CD4-positive, alpha-beta T cell (primary cell): ENCODE measurements at places on chromosomes 11 and 22.

- DNase-seq: no peak
Observed at GRCh38 chr22:17712441-17712840, 61.8 kb downstream of the BID start.

GRCh38 chr11:6099577-6099976 lies 7.9 kb upstream of the OR56B4 start:
- no peak for DNase-seq

DNA sequence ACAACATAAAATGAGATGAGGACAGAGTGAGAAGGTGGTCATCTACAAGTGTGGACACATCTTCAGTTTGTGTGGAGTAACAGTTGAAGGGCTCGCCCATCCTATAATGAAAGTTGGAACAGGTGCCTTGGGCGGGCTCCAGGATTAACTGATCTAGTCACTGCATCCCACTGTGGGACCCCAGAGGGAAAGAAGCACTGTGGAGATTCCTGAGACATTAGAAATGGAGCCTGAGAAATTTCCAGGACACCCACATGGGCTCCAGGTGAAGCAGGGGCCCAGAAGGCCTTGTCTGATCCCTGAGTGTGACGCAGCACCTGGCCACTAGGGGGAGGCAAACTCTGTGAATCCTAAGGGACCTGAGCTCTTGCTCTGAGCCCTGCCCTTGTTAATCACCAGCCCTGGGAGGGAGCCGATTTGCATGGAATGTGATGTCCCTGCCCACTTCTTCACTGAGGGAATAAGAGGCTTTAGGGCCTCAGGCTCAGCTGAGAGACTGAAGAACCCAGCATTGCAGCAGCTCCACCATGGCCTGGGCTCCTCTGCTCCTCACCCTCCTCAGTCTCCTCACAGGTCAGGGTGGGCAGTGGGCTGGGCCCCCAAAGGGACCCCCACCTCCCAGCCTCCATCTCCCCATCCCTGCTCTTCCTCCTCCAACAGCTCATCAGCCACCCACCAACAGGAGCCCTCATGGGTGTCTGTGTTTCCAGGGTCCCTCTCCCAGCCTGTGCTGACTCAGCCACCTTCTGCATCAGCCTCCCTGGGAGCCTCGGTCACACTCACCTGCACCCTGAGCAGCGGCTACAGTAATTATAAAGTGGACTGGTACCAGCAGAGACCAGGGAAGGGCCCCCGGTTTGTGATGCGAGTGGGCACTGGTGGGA lies 98.4 kb downstream of the VPREB1 start:
- DNase-seq: peak; percentile 59

GRCh38 chr11:118744046-118744445 lies 46.9 kb downstream of the DDX6 start:
- DNase-seq: no peak

DNA sequence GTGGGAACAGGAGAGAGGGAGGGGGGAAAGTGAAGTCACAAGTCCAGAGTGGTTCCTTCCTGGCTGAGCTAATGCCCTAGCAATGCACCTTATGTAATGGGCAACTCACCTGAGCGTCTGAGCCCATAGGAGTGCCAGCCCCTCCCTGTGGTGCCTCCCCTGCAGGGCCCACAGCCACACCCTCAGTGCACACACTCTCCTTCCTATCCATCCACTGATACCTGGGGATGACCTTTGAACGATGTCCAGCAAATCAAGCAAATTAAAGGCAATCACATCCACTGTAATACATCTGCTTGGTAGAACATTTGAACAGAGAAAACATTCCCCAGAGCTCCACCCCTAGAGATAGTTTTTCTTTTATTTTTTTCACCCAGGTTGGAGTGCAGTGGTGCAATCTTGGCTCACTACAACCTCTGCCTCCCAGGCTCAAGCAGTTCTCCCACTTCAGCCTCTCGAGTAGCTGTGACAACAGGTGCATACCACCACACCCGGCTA lies 19.6 kb upstream of the MICAL2 start:
- DNase-seq: no peak

DNA sequence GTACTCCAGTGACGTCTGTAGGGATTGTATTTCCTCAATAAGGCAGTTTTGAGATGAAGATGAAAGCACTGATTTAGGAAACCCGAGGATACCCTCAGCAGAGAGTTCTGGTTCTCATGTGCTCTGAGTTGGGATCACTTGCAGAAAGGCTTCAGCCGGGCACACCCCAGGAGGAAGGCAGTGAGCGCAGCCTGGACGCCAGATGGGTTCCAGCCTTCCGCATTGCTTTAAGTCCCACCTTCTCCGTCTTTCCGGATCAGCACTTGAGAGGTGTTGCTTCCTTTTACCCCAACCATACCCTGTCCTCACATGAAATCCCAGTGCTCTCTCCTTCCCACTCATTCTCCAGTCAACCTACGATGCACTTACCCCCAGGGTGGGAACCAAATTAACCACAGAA lies 239.5 kb upstream of the CADM1 start:
- DNase-seq: no peak

DNA sequence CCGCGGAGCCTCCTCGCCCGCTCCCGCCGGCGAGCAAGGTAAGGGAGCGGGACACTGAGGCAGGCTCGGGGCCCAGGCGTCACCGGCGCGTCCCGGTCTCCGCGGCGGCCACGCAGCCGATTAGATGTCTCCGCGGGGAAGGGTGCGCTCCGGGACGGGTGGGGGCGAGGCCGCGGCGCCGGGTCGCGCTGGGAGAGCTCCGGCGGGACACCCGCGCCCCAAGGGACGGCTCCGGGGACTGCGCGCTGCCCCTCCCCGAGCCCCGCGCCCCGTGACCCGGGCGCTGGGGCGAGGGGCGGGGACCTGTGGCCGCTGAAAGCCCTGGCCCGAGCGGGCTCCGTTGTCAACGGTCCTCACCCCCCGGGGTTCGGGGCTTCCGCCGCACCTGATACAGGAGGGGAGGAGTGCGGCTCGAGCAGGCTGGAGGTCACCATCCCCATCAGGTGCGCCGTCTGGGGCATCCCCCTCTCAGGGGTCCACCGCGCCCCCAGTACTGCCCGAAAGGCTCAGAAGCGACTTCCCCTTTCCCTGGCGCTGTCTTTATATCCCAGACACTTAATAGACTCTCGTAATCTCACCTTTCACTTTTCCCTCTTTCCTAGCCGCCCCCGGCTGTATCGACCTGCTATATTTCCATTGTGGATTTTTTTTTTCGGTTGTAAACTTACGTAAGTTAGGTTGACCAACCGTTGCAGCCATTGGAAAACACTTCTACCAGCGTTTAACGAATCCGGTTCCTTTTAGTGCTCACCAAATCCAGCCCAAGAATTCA lies 573 bp downstream of the PPFIA1 start:
- peak; percentile 44 for DNase-seq

DNA sequence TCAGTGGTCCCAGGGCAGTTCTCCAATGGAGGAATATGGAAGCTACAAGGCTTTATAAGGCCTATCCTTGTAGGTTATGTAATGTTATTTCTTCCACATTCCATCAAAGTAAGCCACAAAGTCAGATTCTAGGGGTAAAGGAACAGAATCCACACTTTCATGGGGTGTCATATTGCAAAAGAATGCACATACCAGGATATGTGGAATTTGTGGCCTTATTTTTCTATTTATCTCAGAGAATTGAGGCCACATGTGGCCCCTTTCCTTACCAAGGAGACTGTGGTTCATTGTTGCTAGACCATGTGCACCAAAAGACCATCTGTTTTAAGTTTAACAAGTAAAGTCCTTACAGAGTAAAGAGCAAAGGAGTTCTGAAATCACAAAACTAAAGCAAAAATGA lies 12.9 kb downstream of the LRRC4C start:
- no peak for DNase-seq

- no peak for DNase-seq
Observed at GRCh38 chr11:60710482-60710881, 11.1 kb downstream of the MS4A8 start.

GRCh38 chr22:28013611-28014010 lies 94.6 kb upstream of the PITPNB start:
- DNase-seq: no peak

- no peak for DNase-seq
Observed at GRCh38 chr22:40472579-40472978, 102.2 kb downstream of the SGSM3 start.

DNA sequence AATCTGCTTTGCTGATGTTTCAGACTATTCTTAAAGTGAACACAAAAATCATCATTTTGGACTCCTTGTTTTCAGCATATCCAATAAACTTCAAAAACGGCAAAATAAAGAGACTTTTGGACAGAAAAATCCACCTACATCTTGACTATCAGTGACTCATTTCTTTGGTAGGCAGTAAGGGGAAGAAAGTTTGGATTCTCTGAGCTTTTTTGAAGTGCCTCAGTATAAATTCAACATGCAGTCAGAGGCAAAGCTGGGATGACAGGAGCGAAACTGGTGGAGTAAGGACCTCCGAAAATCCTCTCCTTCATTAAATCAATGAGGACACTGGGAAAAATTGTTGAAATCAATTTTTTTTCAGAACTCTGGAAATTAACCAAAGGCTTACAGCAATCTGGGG lies 29.7 kb downstream of the EFCAB6 start:
- no peak for DNase-seq

GRCh38 chr11:69205743-69206612 lies 50.2 kb downstream of the SMIM38 start:
- no peak for DNase-seq

- DNase-seq: peak; percentile 63
Observed at GRCh38 chr11:110434952-110435779, 5.4 kb downstream of the FDX1 start.

DNA sequence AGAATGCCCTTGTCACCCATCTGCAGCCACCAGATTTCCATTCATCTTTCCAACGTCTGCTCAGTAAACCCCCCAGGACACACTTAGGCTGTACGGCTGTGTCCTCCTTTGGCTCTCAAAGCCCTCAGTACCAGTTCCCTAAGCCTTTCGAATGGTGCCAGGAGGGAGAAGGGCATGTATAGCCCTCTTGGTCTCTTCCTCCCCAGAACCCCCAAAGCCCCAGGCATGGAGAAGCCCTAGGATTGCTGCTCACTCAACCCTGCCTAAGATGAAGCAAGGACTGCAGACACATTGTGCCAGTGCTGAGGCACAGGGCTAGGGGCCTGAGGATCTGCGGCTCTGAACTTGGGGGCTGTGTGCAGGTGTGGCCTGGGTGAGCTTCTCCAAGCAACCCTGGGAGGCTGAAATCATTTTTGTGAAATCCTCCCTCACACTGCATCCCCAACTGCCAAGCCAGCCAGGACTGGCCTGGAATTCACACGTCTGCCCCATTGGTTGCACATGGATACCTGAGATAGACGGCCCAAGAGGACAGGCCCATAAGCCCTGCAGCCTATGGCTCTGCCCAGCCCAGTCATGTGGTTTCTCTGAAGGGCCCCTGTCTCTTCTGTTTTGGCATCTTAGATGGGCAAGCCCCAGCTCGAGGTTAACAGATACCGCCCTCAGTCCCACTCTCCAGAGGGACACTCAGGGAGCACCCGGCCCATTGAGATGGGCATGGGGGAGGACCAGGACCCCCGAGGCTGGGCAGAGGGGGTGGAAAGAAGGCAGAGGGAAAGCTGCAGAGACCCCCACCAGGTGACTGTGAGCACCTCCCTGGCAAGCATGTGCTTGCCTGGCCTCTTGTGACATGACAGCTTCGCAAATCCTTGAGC lies 34.0 kb downstream of the KCNQ1OT1 start:
- DNase-seq: no peak

GRCh38 chr11:74388678-74389327 lies 9.4 kb downstream of the PGM2L1 start:
- peak; percentile 41 for DNase-seq

- no peak for DNase-seq
Observed at GRCh38 chr11:8288824-8289491, 25.3 kb upstream of the LMO1 start.

DNA sequence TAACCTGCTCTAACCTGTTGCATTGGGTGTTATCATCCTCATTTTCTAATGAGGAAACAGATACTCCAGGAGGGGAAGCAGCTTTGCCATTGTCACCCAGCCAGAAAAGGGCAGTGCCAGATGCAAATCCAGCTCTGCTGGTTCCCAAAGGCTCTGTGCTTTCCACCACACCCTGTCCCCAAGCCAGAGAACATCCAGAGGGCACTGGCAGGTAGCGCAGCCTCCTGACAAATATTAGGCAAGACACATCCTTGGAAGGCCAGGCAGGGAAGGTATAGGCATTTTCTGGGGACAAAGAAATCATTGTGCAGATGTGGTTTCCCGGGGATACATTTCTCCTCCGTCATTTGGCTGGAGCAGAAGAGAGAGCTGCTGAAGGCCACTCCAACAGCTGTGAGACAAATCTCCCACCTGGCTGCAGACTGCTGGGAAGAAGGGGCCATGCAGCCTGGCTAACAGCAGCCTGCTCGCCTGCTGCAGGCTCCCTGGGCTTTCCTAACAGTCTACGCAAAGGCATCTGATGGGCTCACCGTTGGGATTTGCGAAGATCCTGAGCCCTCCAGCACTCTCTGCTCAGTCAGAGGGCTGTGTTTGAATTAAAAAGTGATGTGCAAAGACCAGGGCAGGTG lies 93.9 kb upstream of the PITPNB start:
- no peak for DNase-seq

- DNase-seq: no peak
Observed at GRCh38 chr11:123381817-123382554, 48.1 kb upstream of the GRAMD1B start.
